ENCODE measurements at places on chromosomes 5 and 9.

DNA sequence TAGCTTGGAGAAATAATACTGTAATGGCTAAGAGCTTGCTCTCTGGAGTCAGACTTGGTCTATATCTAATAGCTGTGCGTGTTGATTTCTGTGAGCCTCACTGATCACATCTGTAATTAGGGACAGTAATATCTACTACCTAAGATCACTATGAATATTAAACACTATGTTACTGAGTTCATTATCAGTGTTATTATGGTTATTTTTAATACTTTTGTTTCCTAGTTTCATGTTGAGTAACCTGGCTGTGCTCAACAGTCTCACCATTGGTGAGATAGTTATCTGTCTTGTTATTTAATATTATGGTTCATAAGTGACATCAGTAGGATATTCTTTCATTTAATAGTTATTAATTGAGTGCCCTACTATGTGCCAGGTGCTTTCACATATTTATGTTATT, 22.4 kb upstream of the CAVIN4 start:
- no peak for DNase-seq

DNA sequence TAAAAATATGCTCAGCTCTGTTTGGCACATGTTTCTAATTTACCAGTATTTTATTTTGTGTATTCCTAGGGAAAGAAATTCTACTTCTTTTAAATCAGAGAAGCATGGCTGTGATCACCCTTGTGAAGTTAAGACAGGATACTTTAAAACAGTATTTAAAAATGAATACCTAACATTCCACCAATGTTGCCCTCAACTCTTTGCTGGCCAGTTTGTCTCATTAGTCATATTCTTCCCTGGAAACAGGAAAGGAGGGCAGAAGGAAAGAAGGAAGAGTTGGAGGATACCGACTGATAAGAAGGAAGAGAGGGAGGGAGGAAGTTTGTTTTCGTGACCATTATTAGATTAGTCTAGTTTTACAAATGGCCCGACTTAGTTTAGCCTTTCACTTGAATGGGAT, 137.4 kb downstream of the PLK2 start:
- DNase-seq: no peak

DNA sequence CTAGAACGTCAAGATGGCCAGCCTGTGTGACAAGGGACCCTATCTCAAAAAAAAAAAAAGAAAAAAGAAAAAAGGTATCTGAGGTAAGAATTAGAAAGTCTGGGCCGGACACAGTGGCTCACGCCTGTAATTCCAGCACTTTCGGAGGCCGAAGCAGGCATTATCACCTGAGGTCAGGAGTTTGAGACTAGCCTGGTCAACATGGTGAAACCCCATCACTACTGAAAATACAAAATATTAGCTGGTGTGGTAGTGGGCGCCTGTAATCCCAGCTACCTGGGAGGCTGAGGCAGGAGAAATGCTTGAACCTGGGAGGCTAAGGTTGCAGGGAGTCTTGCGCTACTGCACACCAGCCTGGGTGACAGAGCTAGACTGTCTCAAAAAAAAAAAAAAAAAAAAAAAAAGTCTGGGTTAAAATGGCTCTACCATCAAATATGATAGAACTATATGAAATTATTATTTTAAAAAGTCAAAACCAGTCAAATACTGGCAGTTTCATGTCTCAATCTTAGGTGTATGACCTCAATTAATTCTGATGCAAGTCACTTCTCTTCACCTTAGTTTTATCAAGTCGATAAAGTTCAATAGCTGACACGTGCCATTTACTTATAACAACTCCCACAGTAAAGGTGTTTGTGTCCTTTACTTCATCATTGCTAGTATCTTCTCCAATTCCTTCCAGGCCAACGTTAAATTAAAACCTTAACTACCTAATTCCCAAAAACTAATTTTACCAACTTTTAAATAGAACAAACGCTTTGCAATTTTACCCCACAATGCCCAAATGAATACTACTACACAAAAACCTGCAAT, 1.1 kb downstream of the RPS23 start:
- no peak for DNase-seq

- peak; percentile 24 for DNase-seq
Measured at GRCh38 chr9:87662808-87663528, 63.0 kb upstream of the CTSL start.

DNA sequence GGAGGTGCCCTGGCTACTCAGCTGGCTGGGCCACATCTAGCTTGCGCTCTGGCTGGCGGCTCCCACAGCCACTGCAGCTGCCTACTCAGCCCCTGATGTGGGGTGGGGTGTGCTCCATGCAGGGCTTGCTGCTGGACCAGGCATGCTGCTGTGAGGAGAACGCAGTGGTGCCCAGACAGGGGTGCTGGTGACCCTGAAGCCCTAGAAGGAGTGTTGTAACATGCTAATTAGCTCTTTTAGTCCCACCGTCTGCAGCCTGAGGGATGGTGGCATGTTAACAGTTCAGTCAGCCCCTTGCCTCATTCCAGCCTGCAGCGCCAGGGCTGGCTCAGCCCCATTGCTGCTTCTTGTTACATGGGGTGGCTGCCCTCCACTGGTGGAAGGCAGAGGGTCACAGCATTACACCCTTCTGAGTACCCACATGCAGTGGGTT, 642.3 kb downstream of the DMRTA1 start:
- DNase-seq: no peak

DNA sequence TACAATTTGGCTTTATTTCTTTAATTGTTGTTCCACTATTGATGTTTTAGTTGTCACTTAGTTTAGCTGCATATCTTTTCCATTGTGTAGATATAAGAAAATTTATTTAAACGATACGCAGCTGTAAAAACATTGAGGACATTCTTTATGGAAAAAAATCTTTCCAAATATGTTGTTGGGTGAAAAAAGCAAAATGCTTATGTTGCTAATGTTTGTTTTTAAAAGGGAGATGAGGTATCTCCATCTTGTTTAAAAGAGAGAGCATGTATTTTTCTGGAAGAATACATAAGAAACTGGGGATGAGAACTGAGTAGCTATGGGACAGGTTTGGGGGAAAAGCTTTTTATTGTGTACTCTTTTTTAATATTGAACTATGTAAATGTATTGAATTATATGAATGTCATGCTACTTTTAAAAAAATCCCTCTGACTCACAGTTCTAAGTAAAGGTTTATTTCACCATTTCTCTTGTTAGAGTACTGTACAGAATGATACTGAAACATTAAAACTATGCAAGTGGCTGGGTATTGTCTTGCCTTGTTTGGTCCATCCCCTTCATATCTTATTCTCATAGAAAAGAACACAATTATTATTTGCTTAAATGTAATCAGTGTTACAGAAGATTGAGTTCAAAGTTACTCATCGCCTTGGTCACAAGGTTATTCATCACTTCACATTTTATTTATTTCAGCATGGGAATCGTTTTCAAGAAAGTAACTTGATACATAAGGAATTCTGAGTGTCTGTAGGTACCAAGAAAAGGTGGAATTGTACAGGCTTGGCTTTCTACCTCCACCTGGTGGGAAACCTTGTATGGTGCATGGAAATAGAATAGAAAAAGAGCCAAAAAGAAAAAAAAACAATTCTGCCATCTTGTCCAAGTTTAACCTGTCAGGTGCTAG, 85.8 kb downstream of the RIC1 start:
- DNase-seq: no peak

DNA sequence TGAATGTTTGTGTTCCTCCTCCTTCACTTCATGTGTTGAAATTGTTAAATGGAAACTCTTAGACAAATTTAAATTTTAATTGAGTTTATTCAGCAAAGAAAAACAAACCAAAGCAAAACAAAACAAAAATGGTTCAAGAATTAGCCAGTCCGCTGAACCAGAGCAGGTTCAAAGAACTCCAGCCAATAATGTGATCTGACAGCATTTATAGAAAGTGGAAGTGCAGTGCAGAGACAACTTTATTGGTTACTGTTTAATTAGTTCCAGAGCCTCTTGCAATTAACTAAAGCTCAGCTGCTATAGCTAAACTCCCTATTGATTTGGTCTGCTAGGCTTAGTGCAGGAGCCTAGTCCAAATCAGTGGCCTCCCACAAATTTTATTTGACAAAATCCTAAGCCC, 132.9 kb downstream of the RNF180 start:
- DNase-seq: no peak

DNA sequence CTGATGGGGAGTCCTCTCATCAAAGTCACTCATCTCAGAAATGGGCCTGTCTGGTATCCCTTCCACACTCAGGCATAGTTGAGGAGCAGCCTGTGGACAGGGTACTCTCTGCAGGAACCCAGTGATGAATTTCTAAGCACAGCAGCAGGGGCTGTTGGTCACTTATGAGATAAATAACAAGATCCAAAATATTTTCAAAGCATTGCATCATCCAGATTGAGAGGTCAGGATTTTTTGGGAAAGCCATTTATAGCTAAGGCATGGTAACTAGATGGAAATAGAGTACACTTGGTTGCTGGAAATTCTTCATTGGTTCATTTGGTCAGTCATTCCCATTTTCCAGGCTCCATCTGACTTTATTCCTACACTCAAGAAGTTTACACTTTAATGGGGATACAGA, 246.8 kb upstream of the RAI14 start:
- no peak for DNase-seq

DNA sequence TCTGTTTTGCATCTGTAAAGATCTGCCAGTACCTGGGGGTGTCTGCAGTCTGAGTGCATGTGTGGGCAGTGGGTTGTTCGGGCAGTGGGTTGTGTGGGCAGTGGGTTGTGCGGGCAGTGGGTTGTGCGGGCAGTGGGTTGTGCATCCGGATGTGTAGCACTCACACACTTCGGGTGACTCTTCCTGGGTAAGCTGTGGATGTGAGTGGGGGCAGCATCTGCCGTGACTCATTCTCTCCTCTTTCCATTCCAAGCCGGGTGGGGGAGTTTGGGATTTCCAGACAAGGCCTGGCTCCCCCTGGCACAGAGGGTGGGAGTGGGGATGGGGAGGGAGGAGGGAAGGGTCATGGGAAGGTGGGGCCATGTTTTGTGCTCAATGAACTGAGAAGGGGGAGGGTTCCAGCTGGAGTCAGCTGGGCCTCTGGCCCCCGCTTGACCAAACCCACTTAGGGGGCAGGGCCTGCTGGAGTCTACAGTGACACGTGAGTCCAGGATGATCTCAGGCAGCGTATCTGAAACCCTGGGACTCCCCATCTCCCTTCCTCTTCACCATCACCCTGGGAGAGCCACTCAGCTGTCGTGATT, 8.3 kb downstream of the CRB2 start:
- peak; percentile 65 for DNase-seq

GRCh38 chr5:107878661-107879060, 207.9 kb upstream of the EFNA5 start:
- peak; percentile 53 for DNase-seq

DNA sequence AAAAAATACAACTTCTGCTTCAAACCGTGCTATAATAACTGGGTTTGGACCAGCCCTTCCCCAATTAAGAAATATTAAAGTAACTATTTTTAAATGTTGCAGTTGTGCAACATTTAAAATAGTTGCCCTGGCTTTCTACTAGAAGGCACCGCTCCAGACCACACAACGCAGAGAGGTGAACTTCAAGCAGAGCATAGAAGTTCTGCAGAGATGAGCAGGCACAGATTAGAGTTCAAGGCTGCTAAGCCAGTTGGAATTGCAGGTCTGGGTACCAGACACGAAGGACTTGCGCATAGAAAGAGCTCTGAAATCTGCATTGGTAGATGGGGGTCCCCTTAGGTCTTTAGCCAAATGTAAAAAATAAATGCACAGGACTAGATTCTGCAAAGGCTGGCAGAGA, 58.7 kb upstream of the GALNT10 start:
- no peak for DNase-seq

DNA sequence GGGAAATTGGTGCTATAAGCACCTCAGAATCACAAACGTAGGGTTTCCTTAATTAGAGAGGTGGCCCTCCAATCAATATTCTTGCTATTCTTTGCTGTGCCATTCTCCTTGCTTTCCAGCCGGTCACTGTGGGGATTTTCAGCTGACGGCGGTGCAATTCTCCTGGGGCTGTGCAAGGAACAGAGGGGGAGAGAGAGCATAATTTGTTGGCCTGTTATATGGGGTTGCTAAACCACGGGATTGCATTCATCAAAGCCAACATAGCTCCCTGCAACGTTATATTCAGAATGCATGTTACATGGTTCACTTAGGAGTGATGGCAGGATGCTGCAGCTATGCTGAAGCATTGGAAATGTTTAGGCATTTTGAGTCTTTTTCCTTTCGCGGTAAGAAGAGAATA, 441.3 kb upstream of the CLINT1 start:
- no peak for DNase-seq

DNA sequence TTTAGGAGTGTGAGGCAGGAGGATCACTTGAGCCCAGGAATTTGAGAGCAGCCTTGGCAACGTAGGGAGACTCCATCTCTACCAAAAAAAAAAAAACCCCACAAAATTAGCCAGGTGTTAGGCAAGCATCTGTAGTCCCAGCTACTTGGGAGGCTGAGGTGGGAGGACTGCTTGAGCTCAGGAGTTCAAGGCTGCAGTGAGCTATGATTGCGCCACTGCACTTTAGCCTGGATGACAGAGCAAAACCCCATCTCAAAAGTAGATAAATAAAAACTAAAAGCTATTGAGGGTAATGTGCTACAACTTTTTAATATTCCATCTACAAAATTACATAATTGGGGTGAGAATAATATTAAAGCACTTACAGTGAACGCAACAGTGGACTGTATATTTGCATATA, 5.9 kb downstream of the BDP1 start:
- DNase-seq: no peak

- no peak for DNase-seq
Measured at GRCh38 chr9:121674017-121674416, 22.6 kb downstream of the DAB2IP start.

- no peak for DNase-seq
Measured at GRCh38 chr5:55902696-55903095, 51.5 kb downstream of the IL31RA start.

DNA sequence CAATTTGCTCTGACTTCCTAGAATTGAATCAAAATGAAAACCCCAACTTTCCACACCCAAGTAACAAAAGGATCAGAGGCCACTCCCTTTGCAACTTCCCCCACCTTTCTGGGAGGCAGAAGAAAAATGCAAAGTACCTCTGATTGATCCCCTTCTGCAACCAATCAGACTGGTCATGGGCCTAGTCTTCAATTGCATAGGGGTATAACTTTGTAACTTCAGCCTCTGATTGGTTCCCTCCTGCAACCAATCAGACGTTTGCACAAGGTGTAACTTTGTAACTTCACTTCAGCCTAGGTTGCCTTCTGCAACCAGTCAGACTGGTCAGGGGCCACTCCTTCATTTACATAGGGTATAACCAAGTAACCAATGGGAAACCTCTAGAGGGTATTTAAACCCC, 38.3 kb upstream of the CNOT6 start:
- no peak for DNase-seq

DNA sequence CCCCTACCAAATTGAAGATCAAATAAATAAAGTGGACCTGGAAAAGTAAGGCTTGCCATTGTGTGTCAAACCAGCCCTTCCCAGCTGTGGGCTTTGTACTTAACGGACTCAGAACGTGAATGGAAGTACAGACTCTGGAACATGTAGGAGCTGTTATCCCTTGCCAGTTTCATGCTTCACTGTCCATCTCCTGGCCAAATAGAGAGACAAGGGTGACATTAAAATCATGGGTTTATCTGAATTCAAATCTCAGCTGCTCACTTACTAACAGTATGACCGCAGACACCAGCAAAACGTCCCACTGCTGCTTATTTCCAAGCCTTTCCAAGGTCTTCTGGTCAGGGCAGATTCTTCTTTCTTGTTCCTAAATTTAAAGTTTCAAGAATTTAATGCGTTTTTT, 52.2 kb downstream of the EXOSC2 start:
- no peak for DNase-seq

GRCh38 chr5:80185095-80185494, 70.8 kb downstream of the SERINC5 start:
- DNase-seq: no peak

GRCh38 chr9:99128133-99128406, 23.2 kb downstream of the TGFBR1 start:
- DNase-seq: no peak

All from pons (tissue), 1 donor.